ENCODE measurements at places on chromosomes 12 and 14. TPM values are rescaled to one million over a fixed set of nuclear protein-coding genes. Genes with fewer than 3 reads are reported as not detected.

The HOXC10 gene
- total RNA-seq, result 1.3 TPM

The ERP27 gene
- not detected for total RNA-seq

The PSMA3 gene
- 64.0 TPM for total RNA-seq

The DLGAP5 gene
- total RNA-seq, result 0.29 TPM

The NCOR2 gene
- 65.1 TPM for total RNA-seq

The BATF gene
- 1.3 TPM for total RNA-seq

The SDR9C7 gene
- total RNA-seq, result 0.26 TPM

The DDX11 gene
- total RNA-seq, result 23.3 TPM

The LTB4R gene
- 19.5 TPM for total RNA-seq

The NYNRIN gene
- total RNA-seq, result 4.9 TPM

The TAS2R8 gene
- total RNA-seq, result not detected

DNA sequence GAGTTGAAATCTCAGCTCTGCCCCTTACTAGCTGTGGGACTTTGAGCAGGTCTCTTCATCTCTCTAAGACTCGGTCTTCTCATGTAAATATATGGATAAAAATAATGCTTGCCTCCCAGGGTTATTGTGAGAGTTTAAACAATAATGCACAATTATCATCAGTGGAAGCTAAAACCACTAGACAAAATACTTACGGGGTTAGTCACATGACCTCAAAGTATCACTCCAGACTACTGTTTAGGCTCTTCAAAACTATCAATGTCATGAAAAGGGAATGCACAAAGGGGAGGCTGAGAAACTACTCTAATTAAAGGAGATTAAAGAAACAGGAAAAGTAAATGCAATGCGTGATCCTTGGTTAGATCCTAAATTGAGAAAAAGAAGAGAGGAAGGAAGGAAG, 24.5 kb upstream of the TSPAN11 start:
- no peak overlapping the region for H3K27ac ChIP-seq
- DNase-seq, result no peak
- no peaks in the 10 kb centered on the region for H3K36me3 ChIP-seq
- H3K27me3 ChIP-seq, result no peaks in the 10 kb centered on the region
- H3K4me3 ChIP-seq, result no peak overlapping the region

DNA sequence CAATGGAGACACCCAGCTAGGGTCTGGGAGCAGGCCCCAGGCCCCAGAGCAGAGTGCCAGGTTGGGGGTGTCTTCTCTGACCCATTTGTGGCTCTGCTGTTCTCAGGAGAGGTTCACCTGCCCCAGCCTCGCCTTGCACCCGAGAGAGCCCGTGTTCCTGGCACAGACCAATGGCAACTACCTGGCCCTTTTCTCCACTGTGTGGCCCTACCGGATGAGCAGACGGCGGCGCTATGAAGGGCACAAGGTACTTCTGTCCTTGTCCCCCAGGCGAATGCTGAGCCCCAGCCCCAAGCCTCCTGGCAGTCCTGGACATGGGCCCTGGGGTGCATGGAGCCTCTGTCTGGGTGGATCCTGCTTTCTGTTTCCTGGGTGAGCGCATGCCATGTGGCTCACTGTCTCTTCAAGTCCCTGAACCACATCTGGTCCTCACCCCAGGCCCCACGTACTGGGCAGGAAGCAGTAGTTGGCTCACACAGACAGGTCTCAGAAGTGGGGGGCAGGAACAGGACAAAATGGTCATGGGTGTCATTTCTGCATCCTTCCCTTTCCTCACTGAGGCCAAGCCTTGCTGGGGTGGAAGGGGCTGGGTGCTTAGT, 58.2 kb downstream of the BEGAIN start:
- DNase-seq, result no peak
- no peaks in the 10 kb centered on the region for H3K36me3 ChIP-seq
- no peak overlapping the region for H3K27ac ChIP-seq

- no peaks in the 10 kb centered on the region for H3K27me3 ChIP-seq
- no peak for DNase-seq
- no peak overlapping the region for H3K27ac ChIP-seq
- no peaks in the 10 kb centered on the region for H3K4me1 ChIP-seq
- H3K36me3 ChIP-seq, result no peaks in the 10 kb centered on the region
Observed at GRCh38 chr12:42862055-42862454, 272.5 kb upstream of the PRICKLE1 start.

GRCh38 chr12:57918147-57918546, 23.2 kb upstream of the ATP23 start:
- no peak for DNase-seq
- H3K4me3 ChIP-seq, result no peak overlapping the region
- H3K36me3 ChIP-seq, result no peaks in the 10 kb centered on the region
- H3K27ac ChIP-seq, result no peak overlapping the region
- H3K4me1 ChIP-seq, result no peaks in the 10 kb centered on the region

DNA sequence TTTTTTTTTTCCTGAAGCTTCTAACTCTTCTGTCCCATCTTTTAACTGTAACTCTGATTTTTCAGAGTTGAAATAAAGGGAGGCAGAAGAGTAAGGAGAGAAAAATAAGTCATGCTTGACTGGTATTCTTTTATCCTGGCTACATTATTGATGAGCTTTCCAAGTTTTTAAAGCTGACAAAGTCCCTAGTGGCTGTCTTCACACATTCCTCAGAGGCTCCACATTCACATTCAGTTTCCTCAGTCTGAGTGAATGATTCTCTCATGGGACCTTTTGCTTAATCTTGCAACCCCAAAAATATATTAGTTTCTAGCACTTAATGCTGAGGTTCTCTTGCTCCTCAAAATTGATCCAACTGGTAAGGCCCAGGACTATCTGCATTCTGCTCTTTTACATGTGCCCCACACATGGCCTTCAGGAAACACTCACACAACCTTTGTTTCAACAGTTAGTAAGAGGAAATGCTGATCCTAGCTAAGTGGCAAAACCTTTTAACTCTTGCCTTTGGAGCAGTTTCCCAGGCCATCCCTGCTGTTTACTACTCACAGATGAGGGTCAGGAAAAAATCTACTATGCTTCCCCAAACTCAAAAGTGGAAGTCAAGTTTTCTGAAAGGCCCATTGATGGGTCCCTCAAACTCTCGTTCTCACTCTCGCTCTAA, 61.7 kb upstream of the SLC6A15 start:
- no peak for DNase-seq
- H3K36me3 ChIP-seq, result no peaks in the 10 kb centered on the region
- H3K27me3 ChIP-seq, result no peaks in the 10 kb centered on the region
- H3K4me1 ChIP-seq, result no peaks in the 10 kb centered on the region
- no peak overlapping the region for H3K4me3 ChIP-seq
- H3K27ac ChIP-seq, result no peak overlapping the region

DNA sequence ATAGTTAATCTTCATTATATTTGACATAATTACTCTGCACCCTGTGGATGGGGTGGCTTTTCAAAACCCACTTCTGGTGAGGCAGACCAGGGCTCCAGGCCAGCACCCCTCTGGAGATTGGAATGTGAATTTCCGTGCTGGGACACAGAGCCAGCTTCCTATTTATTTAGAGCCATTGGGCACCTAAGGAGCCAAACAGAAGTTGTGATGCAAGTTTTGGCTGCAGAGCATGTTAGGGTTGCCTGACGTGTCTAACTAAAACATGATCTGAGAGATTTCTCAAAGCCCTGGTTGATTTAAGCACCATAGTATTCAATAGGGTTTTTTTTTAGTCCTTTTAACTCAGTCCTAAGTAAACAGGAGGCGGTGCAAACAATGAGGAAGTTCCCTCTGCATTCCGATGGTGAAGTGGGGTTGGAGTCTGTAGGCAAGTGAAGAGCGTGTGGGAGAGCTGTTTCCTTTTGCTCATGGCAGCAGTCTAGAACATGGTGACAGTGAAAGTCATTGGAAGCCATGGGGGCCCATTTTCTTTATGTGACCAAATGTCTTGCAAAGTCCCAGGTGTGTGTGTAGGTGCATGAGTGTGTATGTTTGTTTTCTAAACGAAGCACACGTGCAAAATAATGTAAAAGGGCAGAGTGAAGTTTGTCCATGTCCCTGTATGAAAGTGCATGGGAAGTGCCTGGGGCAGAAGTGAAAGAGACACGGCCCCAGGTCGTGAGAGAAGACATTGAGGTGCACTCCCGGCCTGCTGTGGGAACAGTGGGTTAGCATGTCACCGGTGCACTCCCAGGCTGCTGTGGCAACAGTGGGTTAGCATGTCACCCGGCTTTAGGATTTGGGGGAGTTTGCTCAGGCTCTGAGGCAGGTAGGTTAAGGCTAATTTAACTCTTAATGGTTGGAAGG, 117.7 kb downstream of the PRKCH start:
- no peak overlapping the region for H3K4me3 ChIP-seq
- H3K27ac ChIP-seq, result no peak overlapping the region
- H3K27me3 ChIP-seq, result no peaks in the 10 kb centered on the region
- no peaks in the 10 kb centered on the region for H3K4me1 ChIP-seq

DNA sequence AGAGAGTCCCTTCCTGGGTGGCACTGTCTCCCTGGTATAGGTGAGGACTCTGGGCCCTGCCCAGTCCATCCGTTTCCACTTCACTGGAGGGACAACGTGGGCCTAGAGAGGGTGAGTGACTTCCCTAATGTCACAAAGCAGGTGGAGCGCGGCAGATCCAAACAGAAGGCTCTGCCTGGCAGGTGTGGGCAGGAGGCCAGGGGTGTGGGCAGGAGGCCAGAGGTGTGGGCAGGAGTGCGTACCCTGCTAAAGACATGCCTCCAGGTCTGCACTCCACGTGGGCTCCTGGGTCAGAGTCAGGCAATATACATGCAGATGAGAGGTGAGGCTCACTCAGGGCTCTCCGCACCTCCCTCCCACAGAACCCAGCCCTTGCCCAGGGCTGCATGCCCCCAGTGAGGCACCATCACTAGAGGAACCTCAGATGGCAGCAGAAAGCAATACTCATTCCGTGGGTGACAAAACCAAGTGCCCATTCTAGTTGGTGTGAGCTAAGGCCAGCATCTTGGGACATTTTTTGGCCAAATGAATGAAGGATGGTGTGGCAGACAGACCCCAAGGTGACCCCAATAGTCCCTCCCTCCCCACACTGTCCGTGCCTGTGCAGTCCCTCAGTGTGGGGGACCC, 271.6 kb upstream of the RTL1 start:
- H3K4me3 ChIP-seq, result no peak overlapping the region
- H3K27me3 ChIP-seq, result no peaks in the 10 kb centered on the region
- H3K36me3 ChIP-seq, result no peaks in the 10 kb centered on the region

GRCh38 chr14:91983588-91983987, 36.1 kb upstream of the FBLN5 start:
- DNase-seq, result no peak
- H3K27me3 ChIP-seq, result no peaks in the 10 kb centered on the region
- H3K36me3 ChIP-seq, result no peaks in the 10 kb centered on the region
- no peak overlapping the region for H3K27ac ChIP-seq

GRCh38 chr14:100840286-100841065, 14.6 kb downstream of the MEG3 start:
- DNase-seq, result no peak
- peak overlapping the region; percentile 21 for H3K27ac ChIP-seq
- no peak overlapping the region for H3K4me3 ChIP-seq
- no peaks in the 10 kb centered on the region for H3K36me3 ChIP-seq

DNA sequence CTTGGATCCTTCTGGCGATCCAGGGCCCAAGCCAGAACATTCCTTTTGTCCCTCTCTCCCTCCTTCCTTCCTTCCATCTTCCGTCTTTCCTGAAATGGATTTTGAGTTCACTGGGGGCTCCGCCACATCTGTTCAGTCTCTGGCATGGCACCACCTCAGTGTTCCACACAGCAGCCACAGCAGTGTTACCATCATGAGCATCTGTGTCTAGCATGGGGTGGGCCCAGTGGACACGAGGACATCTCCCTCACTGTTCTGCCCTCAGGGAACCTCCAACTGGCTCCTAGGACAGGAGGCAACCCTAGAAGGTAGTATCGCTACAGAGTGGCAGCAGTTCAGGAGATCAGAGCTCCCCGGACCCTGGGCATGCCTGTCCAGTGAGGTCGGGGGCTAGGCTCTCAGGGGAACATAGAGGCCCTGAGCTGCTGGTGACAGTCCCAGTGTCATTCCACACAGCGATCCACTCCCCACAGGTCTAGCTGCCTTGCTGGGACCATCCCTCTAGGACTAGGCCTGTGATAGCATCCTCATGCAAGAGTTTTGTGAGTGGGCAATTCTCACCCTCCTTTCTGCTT, 59.0 kb downstream of the GALNT16 start:
- no peaks in the 10 kb centered on the region for H3K27me3 ChIP-seq
- H3K36me3 ChIP-seq, result no peaks in the 10 kb centered on the region
- H3K4me3 ChIP-seq, result no peak overlapping the region
- no peak overlapping the region for H3K27ac ChIP-seq
- H3K4me1 ChIP-seq, result peaks cover 4% of the 10 kb centered on the region
- no peak for DNase-seq

DNA sequence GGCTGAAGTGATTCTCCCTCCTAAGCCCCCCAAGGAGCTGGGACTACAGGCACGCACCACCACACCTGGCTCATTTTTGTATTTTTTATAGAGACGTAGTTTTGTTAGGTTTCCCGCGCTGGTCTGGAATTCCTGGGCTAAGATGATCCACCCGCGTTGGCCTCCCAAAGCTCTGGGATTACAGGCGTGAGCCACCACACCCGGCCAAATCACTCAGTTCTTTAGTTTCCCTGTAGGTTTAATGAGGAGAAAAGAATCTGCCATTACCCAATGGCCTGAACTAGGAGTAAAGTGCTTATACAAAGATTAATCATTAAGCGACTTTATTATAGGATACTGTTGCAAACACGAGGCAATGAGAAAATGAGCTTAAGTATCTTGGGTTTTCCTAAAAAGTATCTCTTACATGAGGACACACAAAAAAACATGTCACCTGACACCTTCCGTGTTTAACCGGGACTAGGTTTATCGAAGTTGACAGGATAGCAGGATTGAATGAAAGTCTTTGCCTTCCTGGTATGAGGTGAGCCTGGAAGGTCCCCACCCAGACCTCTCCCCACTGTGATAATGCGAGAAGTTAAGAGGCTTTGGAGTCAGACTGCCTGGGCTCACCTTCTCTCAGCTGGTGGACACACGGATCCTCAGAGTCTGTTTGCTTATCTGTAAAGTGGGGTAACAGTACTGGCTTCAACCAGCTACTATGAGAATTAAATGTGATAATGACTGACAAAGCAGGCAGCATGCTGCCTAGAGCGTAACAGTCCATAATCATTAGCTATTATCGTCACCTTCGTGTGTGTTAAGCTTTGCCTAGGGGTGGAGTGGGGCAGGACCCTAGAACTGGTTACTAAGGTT, 133.5 kb upstream of the KRAS start:
- H3K4me3 ChIP-seq, result no peak overlapping the region
- H3K27me3 ChIP-seq, result no peaks in the 10 kb centered on the region

DNA sequence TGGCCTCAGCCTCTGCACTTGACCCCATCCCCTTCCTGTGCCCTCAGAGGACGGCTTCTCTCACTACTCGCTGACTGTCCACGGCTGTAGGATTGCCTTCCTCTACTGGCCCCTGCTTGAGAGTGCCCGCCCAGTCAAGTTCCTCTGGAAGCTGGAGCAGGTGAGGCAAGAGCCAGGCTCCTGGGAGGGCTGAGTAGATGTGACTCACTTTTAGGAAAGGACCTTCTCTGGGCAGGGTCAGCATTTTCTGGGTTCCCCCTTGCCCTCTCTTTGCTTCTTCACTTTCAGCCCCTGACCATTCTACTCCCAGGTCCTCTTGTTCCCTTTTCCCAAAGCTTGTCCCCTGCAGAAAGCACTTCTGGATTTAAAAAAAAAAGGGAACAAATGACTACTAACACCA, 7.7 kb downstream of the CLSTN3 start:
- no peak overlapping the region for H3K27ac ChIP-seq
- H3K4me1 ChIP-seq, result no peaks in the 10 kb centered on the region
- H3K36me3 ChIP-seq, result no peaks in the 10 kb centered on the region
- no peak for DNase-seq
- no peak overlapping the region for H3K4me3 ChIP-seq
- no peaks in the 10 kb centered on the region for H3K27me3 ChIP-seq

GRCh38 chr14:100726550-100727085, at the start of gene DLK1:
TSS of gene DLK1 (plus strand) at chr14:100726892. CDS start at chr14:100727069, 177 bp downstream.
- DNase-seq, result no peak
- H3K27ac ChIP-seq, result no peak within 1 kb of the TSS
- no peak within 1 kb of the TSS for H3K4me3 ChIP-seq
